ENCODE measurements at places on chromosomes 7 and 10. TPM values are rescaled to one million over a fixed set of nuclear protein-coding genes. Genes with fewer than 3 reads are reported as not detected.

GRCh38 chr7:148362541-148362940, 228.0 kb upstream of the C7orf33 start:
- H3K27ac ChIP-seq = no peak overlapping the region
- H3K4me1 ChIP-seq = no peaks in the 10 kb centered on the region
- no peak overlapping the region for H3K4me3 ChIP-seq
- H3K27me3 ChIP-seq = peaks cover 5% of the 10 kb centered on the region

DNA sequence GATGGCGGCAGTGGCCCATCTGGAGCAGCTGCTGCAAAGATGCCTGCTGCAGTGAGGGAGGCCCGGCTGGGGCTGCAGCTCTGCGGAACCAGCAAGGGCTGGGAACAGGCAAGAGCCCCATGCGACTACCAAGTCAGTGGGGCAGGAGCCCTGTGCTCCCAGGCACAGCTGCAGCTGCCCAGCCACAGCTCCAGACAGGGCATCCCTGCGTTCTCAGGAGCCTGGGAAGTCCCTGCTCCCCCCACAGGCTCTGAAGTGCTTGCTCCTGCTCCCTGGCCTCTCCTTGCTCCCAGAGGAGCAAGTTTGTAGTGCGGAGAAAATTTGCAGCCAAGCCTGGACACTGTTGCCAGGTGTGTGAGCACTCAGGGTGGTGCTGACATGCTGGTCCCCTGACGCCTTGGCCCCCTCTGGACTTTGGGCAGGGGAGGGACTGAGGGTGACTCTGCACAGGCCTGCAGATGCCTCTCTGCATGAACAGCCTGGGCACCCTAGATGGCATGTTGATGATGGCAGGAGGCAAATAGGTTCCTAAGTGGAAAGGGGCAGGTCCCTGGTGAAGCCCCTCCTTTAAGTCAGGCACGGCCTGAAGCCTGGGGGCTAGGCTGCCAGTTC, 105.6 kb downstream of the LYZL1 start:
- peaks cover 14% of the 10 kb centered on the region for H3K27me3 ChIP-seq
- H3K4me3 ChIP-seq = no peak overlapping the region
- no peaks in the 10 kb centered on the region for H3K36me3 ChIP-seq
- no peak overlapping the region for H3K27ac ChIP-seq
- DNase-seq = no peak

The CNTNAP2 gene
- total RNA-seq = not detected

DNA sequence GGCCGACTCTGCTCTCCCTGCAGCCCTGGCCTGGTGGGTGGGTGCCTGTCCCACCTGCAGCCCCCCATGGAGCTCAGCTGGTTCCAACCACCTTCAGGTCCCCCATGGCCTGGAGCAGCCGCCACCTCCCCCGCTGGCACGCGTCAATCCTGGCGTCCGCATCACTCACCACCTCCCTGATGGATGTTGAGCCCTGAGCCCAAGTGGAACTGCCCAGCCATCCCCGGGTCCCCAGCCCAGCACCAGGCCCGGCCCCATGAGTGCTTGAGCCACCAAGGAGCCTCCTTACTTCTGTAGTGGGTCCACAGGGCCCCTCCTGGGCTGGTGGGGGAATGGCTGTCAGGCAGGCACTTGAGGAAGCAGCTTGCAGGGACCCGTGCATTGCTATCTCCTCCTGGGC, 14.6 kb downstream of the AGAP3 start:
- no peak overlapping the region for H3K27ac ChIP-seq
- H3K4me3 ChIP-seq = no peak overlapping the region
- H3K4me1 ChIP-seq = no peaks in the 10 kb centered on the region
- H3K27me3 ChIP-seq = no peaks in the 10 kb centered on the region

The HOXA1 gene
- total RNA-seq = 0.28 TPM

The PODXL gene
- total RNA-seq = 2.3 TPM

The DRGX gene
- not detected for total RNA-seq

DNA sequence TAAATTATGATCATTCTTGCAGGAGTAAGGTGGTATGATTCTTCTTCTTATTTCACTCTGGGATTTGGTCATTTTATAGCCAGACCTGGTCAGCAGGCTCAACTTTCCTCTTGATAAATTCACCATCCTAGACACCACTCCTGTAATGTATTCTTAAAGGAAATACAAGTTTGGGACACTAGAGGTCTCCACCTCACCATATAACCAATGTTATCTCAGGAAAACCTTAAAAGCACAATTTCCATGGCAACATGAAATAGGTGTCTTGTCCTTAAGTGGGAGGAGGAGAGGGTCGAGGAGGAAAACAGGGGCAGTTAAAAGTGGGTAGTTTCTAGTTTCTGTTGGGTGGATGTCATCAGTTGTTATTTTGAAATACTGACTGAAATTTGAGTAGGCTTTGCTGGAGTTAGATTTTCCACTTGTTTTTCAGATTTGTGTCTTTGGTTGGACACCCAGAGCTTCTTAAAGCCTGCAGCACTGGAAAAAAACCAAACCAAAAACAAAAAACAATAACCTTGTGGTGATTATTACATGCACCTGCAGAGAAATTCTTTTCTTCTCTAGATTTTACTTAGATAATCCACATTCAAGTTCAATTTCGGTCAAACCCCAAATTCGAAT, 163.1 kb downstream of the PRKCQ start:
- no peak overlapping the region for H3K4me3 ChIP-seq
- H3K36me3 ChIP-seq = no peaks in the 10 kb centered on the region
- DNase-seq = no peak

DNA sequence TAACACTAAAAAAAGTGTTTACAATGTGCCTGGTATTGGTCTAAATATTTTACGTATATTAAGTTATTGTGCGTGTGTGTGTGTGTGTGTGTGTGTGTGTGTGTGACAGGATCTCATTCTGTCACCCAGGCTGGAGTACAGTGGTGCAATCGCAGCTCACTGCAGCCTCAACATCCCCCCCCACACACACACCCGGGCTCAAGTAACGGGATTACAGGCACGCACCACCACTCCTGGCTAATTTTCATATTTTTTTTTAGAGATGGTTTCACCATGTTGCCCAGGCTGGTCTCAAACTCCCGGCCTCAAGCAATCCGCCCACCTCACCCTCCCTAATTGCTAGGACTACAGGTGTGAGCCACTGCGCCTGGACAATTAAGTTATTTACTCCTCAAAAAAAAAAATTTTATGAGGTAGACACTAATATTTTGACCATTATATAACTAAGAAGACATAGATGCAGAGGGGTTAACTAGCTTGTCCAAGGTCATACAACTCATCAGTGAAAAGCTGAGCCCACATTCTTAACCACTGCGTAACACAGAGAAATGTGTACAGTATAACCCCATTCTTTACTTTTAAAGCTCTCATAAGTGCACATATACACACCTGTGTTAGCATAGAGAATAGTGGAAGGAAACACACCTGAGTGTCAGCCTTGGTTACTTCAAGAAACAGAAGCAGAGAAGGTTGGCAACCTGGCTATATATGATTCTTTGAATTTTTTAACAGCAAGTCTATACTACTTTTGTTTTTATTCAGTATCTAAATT, 35.0 kb downstream of the DNAJC12 start:
- DNase-seq = no peak
- no peaks in the 10 kb centered on the region for H3K27me3 ChIP-seq
- peaks cover 22% of the 10 kb centered on the region for H3K4me1 ChIP-seq
- H3K4me3 ChIP-seq = no peak overlapping the region

- peaks cover 43% of the 10 kb centered on the region for H3K27me3 ChIP-seq
- no peak overlapping the region for H3K4me3 ChIP-seq
- no peaks in the 10 kb centered on the region for H3K4me1 ChIP-seq
- no peak overlapping the region for H3K27ac ChIP-seq
- H3K36me3 ChIP-seq = no peaks in the 10 kb centered on the region
These were observed 904 bp upstream of the DPYSL4 start for GRCh38 chr10:132185601-132186487.

GRCh38 chr10:100878291-100878910, 34.4 kb upstream of the SLF2 start:
- H3K36me3 ChIP-seq = no peaks in the 10 kb centered on the region
- no peaks in the 10 kb centered on the region for H3K4me1 ChIP-seq
- no peaks in the 10 kb centered on the region for H3K27me3 ChIP-seq
- H3K27ac ChIP-seq = no peak overlapping the region
- no peak overlapping the region for H3K4me3 ChIP-seq

DNA sequence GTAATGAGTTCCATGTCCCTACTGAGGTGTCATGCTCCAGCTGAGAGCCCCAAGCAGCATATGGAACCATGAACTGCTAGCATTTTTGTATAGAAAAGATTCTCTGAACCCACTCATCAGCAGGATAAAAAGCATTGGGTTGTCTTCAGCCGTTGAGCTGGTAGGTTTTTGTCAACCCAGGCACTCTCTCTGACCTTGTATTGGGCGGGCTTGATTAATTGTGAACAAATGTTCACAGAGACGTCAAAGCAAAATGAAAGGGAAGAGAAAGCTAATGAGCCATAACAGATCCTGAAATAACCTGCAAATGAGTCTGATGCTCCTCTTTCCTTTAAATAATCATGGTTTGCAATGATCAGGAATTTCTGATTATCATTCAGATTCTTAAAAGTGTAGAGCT, 924.7 kb upstream of the CELF2 start:
- no peak overlapping the region for H3K4me3 ChIP-seq
- no peaks in the 10 kb centered on the region for H3K4me1 ChIP-seq
- H3K27me3 ChIP-seq = no peaks in the 10 kb centered on the region

DNA sequence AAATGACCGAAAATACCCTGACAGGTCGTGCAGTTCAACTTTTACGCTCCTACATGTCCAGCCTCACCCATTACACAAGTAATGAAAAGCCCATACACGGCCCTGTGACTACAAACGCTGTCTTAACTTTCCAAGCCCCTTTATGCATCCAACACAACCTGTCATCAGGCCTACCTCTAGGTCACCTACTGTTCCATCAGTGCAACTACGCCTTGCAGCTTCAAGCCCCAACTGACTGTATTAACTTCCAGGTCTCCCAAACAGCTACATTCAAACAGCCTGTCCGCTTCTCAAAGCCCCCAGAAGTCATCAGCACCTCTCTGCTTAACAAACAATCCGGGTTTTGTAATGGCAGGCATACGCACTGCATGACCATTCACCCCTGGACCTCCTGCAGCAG, 19.2 kb downstream of the ZNF107 start:
- DNase-seq = no peak
- H3K36me3 ChIP-seq = no peaks in the 10 kb centered on the region
- no peak overlapping the region for H3K27ac ChIP-seq
- peaks cover 27% of the 10 kb centered on the region for H3K4me1 ChIP-seq

The PLAC9 gene
- total RNA-seq = not detected

The CBX3 gene
- total RNA-seq = 279 TPM

GRCh38 chr7:128728598-128728997, 10.6 kb upstream of the CALU start:
- no peak overlapping the region for H3K27ac ChIP-seq
- H3K36me3 ChIP-seq = no peaks in the 10 kb centered on the region
- DNase-seq = no peak
- H3K4me3 ChIP-seq = no peak overlapping the region
- no peaks in the 10 kb centered on the region for H3K4me1 ChIP-seq

DNA sequence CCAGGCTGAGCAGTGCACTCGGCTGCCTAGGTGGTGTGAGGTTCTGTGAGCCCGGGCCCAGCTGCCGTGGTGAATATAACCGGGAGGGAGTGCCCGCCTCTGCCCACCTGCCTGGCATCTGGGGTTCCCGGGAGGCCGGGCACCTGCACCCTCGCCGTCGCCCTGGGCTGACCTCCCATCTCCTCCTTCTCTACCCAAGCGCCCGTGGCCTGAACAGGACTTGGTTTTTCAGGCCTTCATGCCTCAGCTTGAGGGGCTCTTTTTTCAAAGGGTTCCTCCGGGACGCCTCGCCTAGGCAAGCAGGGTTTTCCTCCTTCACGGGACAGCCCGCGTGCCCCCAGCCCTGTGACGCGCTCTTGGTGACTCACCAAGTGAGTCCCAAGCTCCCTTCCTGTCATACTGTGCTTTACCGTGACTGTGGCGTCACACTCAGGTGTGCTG, 9.9 kb downstream of the INPP5A start:
- H3K27me3 ChIP-seq = no peaks in the 10 kb centered on the region
- no peak for DNase-seq
- H3K4me1 ChIP-seq = peaks cover 32% of the 10 kb centered on the region
- H3K36me3 ChIP-seq = no peaks in the 10 kb centered on the region
- no peak overlapping the region for H3K27ac ChIP-seq

DNA sequence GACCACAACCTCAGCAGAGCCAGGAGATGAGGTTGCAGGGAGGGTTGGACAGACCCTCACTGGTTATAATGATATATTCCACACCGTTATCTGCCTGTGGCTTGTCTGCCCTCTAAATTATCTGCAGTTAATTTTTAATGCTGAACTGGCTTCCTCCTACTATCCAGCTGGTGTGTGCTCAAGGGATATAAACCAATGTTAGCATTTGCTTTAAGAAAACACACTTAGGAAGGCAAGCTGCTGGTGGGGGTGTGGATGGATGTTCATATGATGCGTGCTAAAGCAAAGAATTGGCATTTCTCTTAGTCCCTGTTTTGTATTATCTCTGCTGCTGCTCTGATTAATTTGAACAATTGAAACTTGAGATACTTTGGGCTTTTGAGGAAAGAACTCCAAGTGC, 132.2 kb upstream of the NPVF start:
- H3K27ac ChIP-seq = no peak overlapping the region
- H3K4me1 ChIP-seq = no peaks in the 10 kb centered on the region
- H3K27me3 ChIP-seq = peaks cover 2% of the 10 kb centered on the region
- no peak overlapping the region for H3K4me3 ChIP-seq
- no peaks in the 10 kb centered on the region for H3K36me3 ChIP-seq
